ENCODE measurements at places on chromosomes 7 and 10.

DNA sequence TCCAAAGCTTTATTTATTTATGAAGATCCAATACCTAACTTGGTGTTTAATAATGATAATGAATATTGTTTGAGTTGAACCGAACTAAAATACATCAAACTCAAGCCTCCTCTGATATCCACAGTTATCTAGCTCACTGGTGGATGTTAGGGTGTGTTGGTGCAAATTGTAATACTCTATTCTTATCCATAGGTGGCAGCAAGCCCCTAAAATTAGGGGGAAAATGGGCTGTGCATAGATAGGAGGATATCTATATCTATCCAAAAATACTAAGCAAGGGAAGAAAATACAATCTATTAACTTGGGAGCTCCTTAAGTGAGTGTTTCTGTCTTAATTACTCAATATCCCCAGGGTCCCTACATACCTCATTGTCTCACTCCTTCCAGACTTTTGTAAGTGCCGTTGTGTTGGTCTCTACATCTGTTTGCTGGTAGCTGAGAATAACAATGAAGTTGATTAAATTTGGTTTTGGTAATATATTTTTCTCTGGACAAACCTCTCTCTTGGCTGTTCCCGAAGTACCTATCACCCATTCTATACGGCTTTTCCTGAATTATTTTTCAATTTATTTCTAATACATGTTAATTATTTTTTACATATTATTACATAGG lies 55.0 kb upstream of the VWDE start:
- DNase-seq: no peak

- no peak for DNase-seq
These were observed 131.0 kb upstream of the AOAH start for GRCh38 chr7:36855330-36855729.

GRCh38 chr10:127024685-127025435 lies 119.6 kb downstream of the DOCK1 start:
- DNase-seq: no peak

- DNase-seq: no peak
These were observed 4.4 kb downstream of the PON3 start for GRCh38 chr7:95391761-95392160.

- DNase-seq: no peak
These were observed 55.4 kb downstream of the EEPD1 start for GRCh38 chr7:36208426-36208825.

DNA sequence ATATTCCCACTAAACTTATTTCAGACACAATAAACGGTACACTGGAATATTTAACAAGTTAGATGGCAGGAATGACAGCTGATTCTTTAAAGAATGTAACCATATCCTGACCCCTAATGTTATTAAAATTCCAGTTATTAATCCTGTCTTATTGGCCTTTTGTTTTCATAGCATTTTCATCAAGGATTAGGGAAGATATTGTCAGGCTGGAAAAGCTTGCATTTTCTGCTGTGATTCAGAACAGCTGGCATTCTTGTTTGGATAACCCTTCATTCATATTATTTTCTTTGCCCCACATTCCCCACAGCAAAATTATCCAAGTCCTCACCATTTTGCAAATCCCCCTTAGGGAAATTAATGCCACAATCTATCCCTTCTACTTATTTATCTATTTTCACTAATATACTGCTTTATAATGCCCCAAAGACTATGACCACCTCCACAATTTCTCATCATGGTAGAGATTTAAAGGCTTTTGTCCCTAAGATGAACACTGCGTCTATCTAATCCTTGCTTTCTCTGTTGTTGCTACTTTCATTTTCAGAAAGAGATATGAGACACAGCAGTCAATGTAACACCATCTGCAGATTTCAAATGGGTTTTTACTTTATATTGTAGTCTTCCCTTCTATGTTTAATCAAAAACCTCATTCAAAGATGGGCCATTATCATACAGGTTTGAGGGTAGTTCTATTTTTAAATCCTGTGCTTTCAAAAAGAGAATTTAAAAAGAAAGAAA lies 475.1 kb downstream of the PARD3 start:
- no peak for DNase-seq

GRCh38 chr10:2143213-2143835 lies 406.0 kb upstream of the ADARB2 start:
- DNase-seq: no peak

DNA sequence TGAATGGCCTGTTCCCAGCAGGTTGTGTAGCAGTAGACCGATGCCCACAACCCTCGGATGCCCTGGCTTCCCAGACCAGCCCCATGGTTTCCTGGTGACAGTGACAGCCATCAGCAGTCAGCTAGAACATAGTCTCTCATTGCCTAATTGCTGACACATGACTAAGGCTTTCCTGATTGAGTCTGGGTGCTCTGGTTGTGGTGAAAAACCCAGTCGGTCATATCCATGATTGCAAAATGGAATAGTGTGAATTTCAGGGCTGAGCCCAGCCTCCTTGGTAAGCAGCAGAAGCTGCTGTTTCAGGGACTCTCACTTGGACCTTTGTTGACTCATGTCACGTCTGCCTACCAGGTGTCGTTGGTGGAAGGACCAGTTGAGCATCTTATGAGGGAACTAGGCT lies 36.6 kb downstream of the POR start:
- no peak for DNase-seq

DNA sequence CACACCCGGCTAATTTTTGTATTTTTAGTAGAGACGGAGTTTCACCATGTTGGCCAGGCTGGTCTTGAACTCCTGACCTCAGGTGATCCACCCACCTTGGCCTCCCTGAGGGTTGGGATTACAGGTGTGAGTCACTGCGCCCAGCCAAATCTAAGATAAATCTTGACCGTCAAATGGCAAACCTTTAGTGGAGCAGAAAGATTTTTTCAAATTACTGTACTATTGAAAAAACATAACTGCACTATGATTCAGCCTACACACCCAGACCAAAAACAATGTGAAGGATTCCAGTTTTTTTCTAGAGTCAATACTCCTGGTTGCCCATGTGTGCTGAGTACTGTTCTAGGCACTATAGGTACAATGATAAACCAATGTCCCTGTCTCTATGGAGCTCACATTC lies 33.9 kb upstream of the SVIL start:
- no peak for DNase-seq

GRCh38 chr10:77149001-77149400 lies 488.6 kb downstream of the KCNMA1 start:
- no peak for DNase-seq

DNA sequence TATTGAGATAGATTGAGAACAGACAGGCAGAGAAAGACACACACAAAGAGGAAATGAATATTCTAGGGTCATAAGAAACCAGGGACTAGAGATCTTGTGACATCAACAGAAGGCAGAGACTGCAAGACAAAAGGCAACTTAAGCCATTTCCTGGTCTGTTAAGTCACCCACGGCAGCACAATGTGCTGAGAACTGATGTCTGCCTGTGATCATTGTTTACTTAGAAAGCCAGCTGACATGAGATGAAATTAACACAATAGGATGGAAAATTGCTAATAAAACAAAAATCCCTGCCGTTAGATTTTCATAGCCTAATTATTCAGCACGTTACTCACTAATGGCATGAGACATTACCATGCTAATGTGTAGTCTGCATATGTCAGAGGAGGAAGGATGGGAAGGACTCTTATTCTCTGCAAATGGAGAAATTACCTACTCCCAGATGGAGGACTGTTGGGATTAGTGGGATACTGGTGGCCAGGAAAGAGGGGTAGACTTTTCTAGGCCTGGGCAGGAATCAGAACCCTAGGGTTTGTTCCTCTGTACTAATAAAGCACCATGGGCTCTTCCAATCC lies 191.3 kb upstream of the PODXL start:
- DNase-seq: no peak

All from stimulated activated CD8-positive, alpha-beta memory T cell treated with anti-CD3 and anti-CD28 coated beads, Interleukin-15, amount 100 ng/mL, for 4 hours (primary cell).